ENCODE measurements at places on chromosomes 12 and 14.

- DNase-seq = no peak
Measured at GRCh38 chr12:119447618-119448017, 113.1 kb downstream of the CCDC60 start.

DNA sequence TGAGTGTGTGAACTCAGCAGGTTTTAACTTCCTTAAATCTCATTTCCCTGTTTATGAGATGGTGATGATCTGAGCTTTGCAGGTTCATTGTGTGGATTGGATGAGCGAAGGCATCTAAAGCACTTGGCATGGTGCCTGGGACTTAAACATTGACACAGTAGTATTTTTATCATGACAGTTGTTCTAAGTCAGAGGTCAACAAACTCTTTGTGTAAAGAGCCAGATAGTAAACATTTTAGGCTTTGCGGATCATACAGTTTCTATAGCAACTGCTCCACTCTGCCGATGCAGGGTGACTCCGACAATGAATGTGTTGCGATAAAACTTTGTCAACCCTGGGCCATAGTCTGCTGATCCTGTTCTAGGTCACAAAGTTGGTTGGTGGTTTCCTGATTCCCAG, 25.2 kb downstream of the SLC24A4 start:
- no peak for DNase-seq

DNA sequence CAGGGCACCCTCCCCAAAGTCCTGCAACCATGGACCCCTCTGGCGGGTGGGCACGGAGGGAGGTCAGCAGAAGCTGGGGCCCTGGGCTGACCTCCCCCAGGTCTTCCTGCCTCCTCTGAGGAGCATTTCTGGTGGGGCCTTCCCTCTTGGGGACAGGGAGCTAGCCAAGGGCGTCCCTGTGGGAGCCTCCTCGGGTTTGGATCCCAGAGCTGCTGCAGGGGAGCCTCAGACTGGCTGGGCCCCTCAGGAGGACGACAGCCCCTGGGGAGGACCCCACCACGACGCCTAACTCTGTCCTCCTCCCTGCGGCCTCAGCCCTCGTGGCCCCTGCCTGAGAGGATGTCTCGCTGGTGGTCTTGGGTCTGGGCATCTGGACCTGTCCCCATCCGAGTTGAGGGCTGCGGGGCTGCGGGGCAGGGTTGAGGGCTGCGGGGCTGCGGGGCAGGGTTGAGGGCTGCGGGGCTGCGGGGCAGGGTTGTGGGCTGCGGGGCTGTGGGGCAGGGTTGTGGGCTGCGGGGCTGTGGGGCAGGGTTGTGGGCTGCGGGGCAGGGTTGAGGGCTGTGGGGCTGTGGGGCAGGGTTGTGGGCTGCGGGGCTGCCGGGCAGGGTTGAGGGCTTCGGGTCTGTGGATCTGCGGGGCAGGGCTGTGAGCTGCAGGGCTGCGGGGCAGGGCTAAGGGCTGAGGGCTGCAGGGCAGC, 37.4 kb downstream of the FBRSL1 start:
- no peak for DNase-seq

DNA sequence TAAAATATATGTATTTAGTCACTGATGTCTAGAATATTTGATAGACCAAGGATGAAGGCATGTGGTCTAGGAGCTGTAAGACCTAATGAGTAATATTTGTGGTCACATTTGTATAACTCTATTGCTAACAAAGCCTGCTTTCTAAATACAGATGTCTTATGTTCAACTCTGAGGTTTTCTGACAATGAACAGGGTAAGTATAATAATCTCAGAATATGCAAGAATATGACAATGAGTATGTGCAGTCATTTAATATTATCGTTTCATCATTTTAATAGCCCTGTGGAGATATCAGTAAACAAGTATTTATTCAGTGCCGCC, 389.6 kb downstream of the LRIG3 start:
- DNase-seq = no peak

GRCh38 chr12:33596061-33596460, 156.4 kb upstream of the SYT10 start:
- DNase-seq = no peak

GRCh38 chr12:113005762-113006161, 27.4 kb downstream of the OAS2 start:
- no peak for DNase-seq

DNA sequence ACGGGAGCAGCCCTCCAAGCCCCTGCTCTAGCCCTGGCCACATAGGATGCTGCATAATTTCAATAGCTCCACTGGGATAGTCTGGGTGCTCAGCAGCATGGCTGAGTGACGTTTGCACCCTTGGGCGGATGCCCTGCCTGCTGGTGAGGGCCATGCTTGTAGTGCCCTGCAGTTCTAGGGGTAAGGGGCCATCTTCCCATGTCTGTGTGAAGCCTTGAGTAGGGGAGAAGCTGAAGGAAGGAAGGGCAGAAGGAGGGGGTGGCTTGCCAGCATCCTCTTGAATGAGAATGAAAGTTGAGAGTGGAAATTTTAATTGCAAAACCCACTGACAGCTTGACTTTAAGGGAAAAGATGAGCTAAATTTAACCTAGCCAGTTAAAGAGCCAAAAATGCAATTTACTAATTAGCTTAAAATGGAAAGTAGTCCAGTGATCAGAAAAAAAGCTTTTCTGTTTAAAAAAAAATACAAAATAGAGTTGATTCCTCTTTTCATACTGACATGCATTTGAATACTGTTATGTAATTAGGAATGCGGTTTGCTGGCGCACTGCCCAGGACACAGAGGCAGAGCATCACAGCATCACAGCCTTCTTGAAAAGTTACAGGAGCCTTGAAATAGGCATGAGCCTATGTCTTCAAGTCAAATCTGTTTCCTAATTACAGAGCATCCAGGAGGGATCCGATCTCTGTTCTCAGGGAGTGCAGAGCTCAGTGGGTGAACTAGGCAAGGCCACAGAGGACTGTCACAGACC, 18.5 kb upstream of the EML1 start:
- no peak for DNase-seq

DNA sequence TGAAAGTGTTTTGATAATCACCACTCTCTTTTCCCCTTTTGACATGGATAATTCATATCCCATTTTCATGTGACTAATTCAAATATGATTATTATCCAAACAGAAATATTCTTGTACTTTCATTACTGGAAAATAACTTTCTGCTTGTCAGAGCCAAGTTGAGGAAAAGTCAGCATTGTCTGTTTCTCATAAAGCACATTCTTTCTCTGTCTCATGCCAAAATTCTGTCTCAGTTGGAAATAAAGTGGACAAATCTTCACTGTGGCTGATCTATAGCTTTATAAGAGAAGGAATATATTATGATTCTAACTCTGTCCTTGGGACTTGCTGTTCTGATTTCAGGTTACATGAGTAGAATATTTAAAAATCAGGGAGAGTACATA, 22.7 kb upstream of the PRICKLE1 start:
- DNase-seq = no peak

DNA sequence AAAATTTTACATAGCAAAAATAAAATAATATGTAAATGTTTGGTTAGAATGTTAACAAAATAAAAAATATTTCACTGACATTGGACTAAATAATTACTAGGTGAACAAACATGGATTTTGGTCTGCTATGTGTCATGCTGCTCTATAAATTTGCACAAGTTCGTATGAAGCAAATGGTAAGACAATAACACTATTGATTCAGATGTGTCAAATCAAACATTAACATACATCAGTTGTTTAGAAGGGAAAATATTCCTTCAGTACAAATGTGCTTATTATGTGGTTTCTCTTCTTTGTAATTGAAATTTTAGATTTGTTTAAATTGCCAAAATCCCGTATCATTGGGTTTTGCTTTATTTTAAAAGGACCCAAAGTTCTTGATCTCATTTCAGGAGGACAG, 46.9 kb downstream of the PAWR start:
- no peak for DNase-seq

DNA sequence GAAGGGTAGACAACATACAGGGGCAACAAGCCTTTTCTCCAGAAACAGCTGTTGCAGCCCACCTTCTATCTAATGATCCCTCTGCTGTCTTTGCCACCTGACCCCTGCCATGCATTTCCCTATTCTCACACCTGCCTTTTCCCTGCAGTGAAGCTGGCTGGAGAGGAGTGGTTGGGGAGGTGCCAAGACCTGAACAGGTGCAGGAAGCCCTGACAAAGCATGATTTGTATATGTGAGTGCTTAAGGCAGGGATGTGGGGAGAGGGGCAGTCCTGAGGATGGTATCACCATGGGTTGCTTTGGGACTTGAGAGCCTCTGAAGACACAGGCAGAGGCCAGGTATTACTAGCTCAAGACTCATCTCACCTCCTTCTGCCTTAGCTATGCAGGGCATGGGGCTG, 2.9 kb upstream of the PFDN5 start:
- no peak for DNase-seq

- no peak for DNase-seq
Measured at GRCh38 chr12:42923156-42923555, 333.6 kb upstream of the PRICKLE1 start.

- DNase-seq = no peak
Measured at GRCh38 chr12:47576289-47576945, 129.4 kb downstream of the RPAP3 start.

GRCh38 chr12:68067762-68068376, 78.6 kb downstream of the IFNG-AS1 start:
- DNase-seq = no peak

DNA sequence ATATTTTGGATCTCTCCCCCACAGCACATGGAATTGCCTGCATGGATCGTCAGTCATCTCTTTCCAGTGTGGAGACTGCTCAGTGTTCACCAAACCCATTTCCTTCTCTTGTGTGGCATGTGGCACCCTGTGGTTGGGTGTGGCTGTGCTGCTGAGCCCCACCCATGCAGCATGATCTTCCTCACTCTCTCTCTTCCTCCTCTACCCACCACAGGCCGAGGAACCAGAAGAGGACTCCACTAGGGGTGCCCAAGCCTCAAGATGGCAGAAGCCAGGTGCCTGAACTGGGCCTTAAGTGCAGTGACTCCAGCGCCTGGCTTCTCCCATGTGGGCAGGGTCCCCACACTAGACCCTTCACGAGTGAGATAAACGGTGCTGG, 66.8 kb upstream of the GPR68 start:
- DNase-seq = peak; percentile 50

- no peak for DNase-seq
Measured at GRCh38 chr12:115873451-115874082, 403.9 kb downstream of the MED13L start.
